ENCODE measurements at places on chromosomes 12 and 14.

GRCh38 chr14:85934886-85935254, 404.9 kb downstream of the FLRT2 start:
- DNase-seq: no peak
- no peaks in the 10 kb centered on the region for H3K36me3 ChIP-seq
- peak overlapping the region; percentile 39 for H3K4me3 ChIP-seq

DNA sequence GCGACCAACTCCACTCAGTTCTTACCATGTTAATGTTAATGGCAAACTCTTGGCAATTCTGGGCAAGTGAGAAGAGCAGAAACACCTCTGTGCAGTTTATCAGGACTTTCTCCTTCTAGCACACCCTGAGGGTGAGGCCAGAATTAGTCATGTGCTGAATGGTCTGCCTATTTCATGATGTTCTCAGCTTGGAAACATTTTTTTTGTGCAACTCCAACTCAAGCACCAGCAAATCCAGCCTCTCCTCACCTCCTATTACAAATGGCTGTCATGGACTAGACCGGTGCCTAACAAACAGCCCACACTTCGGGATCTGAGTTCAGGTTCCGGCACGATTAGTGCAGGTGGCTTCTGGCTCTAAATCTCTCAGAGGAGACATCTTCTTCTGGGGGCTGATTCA, 246.0 kb downstream of the ZFP36L1 start:
- H3K36me3 ChIP-seq: no peaks in the 10 kb centered on the region
- DNase-seq: no peak
- H3K27me3 ChIP-seq: no peaks in the 10 kb centered on the region
- peak overlapping the region; percentile 85 for H3K27ac ChIP-seq
- H3K4me3 ChIP-seq: no peak overlapping the region

GRCh38 chr12:58026897-58027891, 85.8 kb downstream of the ATP23 start:
- DNase-seq: no peak
- H3K4me1 ChIP-seq: no peaks in the 10 kb centered on the region
- no peaks in the 10 kb centered on the region for H3K27me3 ChIP-seq
- no peaks in the 10 kb centered on the region for H3K36me3 ChIP-seq
- no peak overlapping the region for H3K4me3 ChIP-seq

DNA sequence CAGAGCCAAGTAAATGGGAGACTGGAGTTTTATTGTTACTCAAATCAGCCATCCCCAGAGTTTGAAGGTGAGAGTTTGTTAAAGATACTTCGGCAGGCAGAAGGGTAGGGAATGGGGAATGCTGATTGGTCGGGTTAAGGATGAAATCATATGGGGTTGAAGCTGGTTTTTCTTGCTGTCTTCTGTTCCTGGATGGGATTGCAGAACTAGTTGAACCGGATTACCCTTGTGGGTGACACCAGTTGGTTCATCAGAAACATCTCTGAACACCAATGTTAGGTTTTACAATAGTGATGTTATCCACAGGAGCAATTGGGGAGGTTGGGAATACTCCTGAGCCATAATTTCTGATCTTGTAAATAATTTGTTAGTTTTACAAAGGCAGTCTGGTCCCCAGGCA, 18.7 kb upstream of the SMCO2 start:
- no peaks in the 10 kb centered on the region for H3K36me3 ChIP-seq
- no peak overlapping the region for H3K27ac ChIP-seq
- H3K27me3 ChIP-seq: no peaks in the 10 kb centered on the region
- no peak overlapping the region for H3K4me3 ChIP-seq
- DNase-seq: no peak

GRCh38 chr12:80262346-80262745, 163.0 kb downstream of the OTOGL start:
- H3K36me3 ChIP-seq: no peaks in the 10 kb centered on the region
- H3K27ac ChIP-seq: no peak overlapping the region
- DNase-seq: no peak
- H3K4me3 ChIP-seq: no peak overlapping the region
- no peaks in the 10 kb centered on the region for H3K4me1 ChIP-seq

- H3K27ac ChIP-seq: no peak overlapping the region
- H3K4me1 ChIP-seq: no peaks in the 10 kb centered on the region
- no peak overlapping the region for H3K4me3 ChIP-seq
- peaks cover 86% of the 10 kb centered on the region for H3K36me3 ChIP-seq
- no peak for DNase-seq
These were observed 14.1 kb downstream of the GPX2 start for GRCh38 chr14:64928239-64929013.

DNA sequence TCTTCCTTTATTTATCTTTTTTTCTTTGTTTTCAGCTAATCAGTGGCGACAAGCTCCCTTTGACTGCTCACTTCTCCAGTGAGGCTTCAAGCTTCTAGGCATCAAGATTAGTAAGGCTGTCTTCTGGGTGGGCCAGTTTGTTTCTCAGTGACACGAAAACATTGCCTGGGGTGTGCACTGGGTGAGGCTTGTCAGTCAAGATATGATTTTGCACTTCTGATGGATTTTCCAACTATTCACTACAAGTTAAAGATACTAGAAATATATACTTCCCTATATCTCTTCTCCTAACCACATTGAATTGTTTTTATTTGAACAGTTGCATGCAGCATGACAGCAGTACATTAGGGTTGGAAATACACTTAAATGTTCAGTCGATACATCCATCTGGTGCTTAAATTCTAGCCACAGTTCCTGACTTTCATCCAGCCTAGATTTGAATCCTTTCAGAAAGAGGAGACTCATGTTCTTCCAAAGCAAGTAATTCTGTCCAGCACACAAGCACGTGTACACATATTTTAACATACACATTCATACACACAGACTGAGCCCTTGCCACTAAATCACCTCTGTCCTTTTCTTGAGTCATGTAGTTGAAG, 275.6 kb upstream of the NOVA1 start:
- H3K36me3 ChIP-seq: no peaks in the 10 kb centered on the region
- no peak overlapping the region for H3K4me3 ChIP-seq
- H3K27me3 ChIP-seq: no peaks in the 10 kb centered on the region
- no peak overlapping the region for H3K27ac ChIP-seq
- H3K4me1 ChIP-seq: no peaks in the 10 kb centered on the region

GRCh38 chr12:70691018-70691672, 53.9 kb upstream of the PTPRB start:
- no peak overlapping the region for H3K4me3 ChIP-seq
- no peaks in the 10 kb centered on the region for H3K36me3 ChIP-seq
- peak overlapping the region; percentile 71 for H3K27ac ChIP-seq
- H3K27me3 ChIP-seq: no peaks in the 10 kb centered on the region

- H3K27me3 ChIP-seq: no peaks in the 10 kb centered on the region
- H3K4me1 ChIP-seq: peaks cover 9% of the 10 kb centered on the region
- no peak for DNase-seq
- no peaks in the 10 kb centered on the region for H3K36me3 ChIP-seq
- H3K4me3 ChIP-seq: no peak overlapping the region
- no peak overlapping the region for H3K27ac ChIP-seq
These were observed 72.5 kb downstream of the PHLDA1 start for GRCh38 chr12:75959060-75959459.

GRCh38 chr14:77903221-77903620, 103.3 kb downstream of the ADCK1 start:
- H3K4me1 ChIP-seq: no peaks in the 10 kb centered on the region
- no peaks in the 10 kb centered on the region for H3K36me3 ChIP-seq
- no peak overlapping the region for H3K27ac ChIP-seq
- no peak overlapping the region for H3K4me3 ChIP-seq

GRCh38 chr12:130008241-130008640, 104.4 kb upstream of the TMEM132D start:
- H3K27me3 ChIP-seq: no peaks in the 10 kb centered on the region
- no peaks in the 10 kb centered on the region for H3K4me1 ChIP-seq
- H3K4me3 ChIP-seq: no peak overlapping the region
- H3K36me3 ChIP-seq: no peaks in the 10 kb centered on the region
- no peak for DNase-seq
- no peak overlapping the region for H3K27ac ChIP-seq

GRCh38 chr12:72276181-72276805, 4.1 kb downstream of the TRHDE start:
- H3K27me3 ChIP-seq: peaks cover 63% of the 10 kb centered on the region
- H3K4me1 ChIP-seq: peaks cover 22% of the 10 kb centered on the region
- H3K4me3 ChIP-seq: no peak overlapping the region
- H3K36me3 ChIP-seq: no peaks in the 10 kb centered on the region

DNA sequence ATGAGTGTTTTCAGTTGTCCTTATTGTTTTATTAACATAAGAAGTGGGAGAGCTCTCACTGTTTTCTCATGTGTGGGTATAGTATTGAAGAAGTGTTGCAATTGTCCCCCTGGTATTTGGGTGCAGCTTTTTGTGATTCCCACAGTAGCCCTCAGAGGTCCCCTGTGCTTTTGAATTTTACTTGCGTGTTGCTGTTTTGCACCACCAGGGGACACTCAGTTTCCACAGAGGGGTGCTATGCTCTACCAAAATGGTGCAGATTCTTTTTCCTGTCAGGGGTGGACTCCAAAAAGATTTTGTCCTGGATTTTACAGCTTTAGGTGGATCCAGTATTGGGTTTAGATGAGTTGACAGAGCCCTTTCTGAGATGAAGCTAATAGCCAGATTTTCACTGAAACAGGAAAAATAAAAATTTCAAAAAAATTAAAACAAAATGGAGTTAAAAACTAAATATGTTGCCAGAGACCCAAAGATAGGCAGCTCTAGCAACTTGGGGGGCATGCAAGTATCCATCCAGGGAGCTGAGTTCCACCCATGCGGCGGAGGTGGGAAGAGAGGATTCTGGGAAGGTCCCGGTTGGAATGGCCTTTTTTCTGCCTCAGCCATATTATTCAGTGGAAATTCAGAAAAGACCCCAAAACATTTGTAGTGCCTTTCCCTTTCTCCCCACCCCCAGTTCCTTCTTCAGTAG, 50.2 kb downstream of the TTLL5 start:
- H3K4me3 ChIP-seq: no peak overlapping the region
- peaks cover 14% of the 10 kb centered on the region for H3K36me3 ChIP-seq
- peak overlapping the region; percentile 62 for H3K27ac ChIP-seq
- peaks cover 15% of the 10 kb centered on the region for H3K4me1 ChIP-seq
- no peaks in the 10 kb centered on the region for H3K27me3 ChIP-seq

DNA sequence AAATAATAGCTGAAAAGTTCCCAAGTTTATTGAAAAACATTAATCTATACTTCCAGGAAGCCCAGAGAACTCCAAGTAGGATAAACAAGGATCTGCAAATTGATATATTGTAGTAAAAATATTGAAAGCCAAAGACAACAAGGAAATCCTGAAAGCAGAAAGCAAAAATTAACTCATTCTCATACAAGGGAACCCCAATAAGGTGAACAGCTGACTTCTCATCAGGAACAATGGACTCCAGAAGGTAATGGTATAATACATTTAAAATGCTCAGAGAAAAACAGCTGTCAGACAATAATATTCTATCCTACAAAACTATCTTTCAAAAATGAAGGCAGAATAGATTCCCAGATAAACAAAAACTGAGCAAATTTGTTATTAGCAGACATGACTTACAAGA, 138.1 kb upstream of the BMP4 start:
- no peaks in the 10 kb centered on the region for H3K27me3 ChIP-seq
- DNase-seq: no peak
- H3K4me3 ChIP-seq: no peak overlapping the region
- H3K36me3 ChIP-seq: no peaks in the 10 kb centered on the region
- H3K27ac ChIP-seq: no peak overlapping the region

GRCh38 chr14:53840444-53840843, 116.2 kb downstream of the BMP4 start:
- no peaks in the 10 kb centered on the region for H3K36me3 ChIP-seq
- H3K4me3 ChIP-seq: no peak overlapping the region
